ENCODE measurements at places on chromosomes 7 and 10. TPM values are rescaled to one million over a fixed set of nuclear protein-coding genes. Genes with fewer than 3 reads are reported as not detected.

PILRA gene
- total RNA-seq: 2.2 TPM

HUS1 gene
- total RNA-seq: 27.7 TPM

ARHGAP22 gene
- total RNA-seq: 0.52 TPM

SPAM1 gene
- 0.28 TPM for total RNA-seq
